Pancreas (tissue), 10 donors: ENCODE measurements at places on chromosomes 6 and 20.

DNA sequence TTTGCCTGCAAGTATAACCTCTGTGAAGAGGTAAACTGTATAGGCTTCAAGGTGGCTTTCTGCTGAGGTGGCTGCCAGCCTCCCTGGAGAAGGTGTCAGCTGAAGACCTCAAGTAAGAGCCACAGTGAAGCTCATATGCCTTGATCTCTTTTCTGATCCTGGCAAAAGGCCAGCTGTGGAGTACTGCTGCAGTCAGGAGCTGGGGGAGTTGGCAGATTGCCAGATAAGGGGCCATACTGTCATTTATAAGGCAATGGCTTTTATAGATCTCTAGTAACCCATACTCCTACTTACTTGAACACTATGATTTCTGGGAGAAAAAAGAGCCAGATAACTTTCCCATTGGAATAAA lies 8.8 kb upstream of the CEP85L start:
- DNase-seq, result no peak

DNA sequence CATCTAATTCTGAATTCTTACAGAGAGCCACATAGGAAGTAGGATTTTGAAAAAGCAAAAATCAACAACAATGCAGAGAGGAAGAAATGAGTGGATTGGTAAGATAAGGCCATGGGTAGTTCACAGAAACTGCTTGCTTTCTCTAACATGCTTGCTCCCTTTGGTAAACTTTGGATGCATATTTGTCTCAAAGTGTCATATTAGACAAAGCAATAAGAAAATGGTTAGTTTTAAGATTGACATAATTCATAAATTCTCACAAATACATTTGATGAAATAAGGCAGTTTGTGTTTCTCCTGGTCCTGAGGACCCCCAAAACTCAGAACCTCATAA lies 31.7 kb downstream of the UTRN start:
- DNase-seq, result no peak

DNA sequence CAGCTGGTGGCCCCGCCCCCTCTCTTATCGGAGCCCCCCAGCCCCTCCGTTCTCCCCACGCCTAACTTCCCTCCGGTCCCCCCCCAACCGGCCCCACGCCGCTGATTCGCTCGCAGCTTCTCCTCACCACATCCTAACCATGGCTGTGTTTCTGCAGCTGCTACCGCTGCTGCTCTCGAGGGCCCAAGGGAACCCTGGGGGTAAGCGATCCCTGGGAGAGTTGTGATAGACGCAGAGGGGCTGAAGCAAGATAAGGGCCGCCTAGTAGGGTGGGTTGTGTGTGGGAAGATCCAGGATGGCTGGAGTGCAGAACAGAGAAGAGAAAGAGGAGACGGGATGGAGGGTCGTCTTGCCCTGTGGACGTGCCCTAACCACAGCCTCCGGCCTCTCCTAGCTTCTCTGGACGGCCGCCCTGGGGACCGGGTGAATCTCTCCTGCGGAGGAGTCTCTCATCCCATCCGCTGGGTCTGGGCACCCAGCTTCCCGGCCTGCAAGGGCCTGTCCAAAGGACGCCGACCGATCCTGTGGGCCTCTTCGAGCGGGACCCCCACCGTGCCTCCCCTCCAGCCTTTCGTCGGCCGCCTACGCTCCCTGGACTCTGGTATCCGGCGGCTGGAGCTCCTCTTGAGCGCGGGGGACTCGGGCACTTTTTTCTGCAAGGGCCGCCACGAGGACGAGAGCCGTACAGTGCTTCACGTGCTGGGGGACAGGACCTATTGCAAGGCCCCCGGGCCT lies at the start of gene MPIG6B:
TSS of gene MPIG6B (plus strand) at position 129 of the 735 bp plus-strand sequence. CDS start at position 140, 11 bp downstream.
- no peak for DNase-seq

DNA sequence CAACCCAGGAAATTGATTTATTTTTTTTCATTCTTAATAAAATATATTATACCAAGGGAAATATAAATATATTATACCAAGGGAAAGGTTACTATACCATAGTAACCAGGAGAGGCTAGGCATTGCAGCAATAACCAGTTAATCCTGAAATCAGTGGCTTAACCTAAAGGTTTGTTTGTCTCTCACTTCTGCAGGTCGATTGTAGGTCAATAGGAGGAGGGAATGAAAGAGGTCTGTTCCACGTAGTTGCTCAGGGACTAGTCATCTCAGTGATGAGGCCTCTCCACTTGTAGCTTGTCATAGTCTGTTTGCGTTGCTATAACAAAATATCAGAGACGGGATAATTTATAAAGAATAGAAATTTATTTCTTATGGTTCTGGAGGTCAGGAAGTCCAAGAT lies 168.0 kb downstream of the GJA1 start:
- DNase-seq, result no peak

DNA sequence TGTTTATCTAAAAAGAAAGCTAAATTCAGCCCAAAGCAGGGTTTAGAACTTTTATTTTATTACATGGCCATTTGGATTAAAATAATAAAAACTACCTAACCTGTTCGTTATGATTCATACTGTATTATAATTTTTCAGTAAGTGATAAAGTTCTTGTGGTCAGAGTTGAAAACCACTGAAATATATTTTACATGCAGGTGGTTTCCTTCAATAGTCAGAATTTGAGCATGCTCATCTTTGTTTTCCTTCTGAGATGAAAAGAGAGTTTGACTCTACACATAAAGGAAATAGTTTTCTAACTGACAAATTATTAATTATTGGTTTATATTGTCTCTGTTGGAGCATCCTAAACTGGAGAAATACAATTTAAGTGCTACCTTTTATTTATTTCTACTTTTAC lies 114.0 kb upstream of the FKBP1C start:
- DNase-seq, result no peak

DNA sequence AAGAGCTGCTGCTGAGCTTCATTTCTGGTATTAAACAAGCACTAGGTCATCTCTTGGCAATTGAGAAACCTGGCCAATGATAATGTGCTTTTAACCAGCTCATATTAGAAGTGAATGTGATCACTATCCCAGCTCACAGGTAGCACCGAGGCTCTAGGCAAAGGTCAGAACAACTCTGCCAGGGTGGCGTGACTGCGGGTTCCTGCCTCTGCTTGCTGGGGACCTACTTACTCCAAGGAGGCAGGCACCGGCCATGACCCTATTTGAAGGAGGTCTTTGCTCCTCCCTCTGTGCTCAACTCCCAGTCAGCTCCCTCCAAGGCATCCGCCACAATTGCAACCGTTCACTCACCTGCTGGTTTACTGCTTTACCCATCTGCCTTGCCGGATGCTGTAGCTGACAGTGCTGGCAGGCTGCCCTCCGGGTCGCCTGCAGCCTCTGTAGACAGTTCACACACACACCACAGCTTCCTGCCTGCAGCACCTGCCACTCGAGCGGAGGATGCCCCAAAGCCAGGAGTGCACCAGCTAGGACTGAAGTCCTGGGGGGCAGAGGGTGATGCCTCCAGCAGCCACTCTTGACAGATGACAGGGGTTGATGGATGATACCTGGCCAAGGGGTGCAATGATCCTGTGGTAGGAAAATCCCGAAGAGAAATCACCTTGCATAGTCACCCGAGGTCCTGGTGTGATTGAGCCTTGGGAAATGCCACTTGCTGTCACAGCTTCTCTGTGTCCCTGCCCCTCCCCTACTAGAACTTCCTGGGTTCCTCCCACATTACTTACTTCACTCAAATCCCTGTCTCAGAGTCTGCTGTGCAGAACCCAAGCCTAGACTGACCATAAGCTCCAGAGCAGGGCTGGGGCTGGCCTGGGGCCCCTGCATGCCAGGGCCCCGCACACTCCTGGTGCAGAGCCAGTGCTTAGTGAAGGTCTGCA lies 8.8 kb upstream of the VSX1 start:
- no peak for DNase-seq

DNA sequence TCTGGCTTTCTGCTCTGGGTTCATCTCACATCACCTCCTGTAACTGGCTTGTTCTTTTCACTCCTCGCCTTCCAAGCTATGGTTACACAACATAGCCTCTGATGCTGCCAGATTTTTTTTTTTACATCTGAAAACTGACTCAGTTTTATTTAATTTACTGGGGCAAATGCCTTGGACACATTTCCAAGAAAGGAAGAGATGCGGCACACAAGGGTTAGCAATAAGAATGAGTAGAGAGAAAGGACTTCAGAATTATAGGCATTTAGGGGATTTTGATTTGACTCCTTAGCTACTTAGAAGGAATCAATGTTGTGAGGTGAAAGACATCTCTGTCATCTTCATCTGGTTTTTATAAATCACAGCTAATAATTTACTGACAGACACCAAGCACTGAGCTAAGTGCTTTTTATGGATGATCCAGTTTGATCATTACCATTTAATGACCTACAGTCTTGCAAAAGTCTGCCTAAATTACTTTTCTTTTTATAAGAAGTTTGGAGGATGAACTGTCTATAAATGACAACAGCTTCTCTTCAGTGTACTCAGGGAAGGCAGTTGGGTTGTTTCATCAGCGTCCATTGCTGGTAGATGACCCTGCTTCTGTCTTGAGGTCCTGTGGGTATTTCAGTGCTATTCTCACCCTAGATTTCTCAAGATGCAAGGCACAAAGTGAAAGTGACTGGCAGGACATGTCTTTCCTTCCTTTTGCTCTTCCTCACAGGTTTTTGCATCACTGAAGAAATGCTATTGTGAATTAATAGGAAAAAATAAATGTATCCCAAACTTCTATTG lies 31.1 kb downstream of the LAMA4 start:
- no peak for DNase-seq

- DNase-seq, result no peak
Observed at GRCh38 chr6:90465686-90466085, 121.2 kb downstream of the MAP3K7 start.
